ENCODE measurements at places on chromosomes 2 and 18.

DNA sequence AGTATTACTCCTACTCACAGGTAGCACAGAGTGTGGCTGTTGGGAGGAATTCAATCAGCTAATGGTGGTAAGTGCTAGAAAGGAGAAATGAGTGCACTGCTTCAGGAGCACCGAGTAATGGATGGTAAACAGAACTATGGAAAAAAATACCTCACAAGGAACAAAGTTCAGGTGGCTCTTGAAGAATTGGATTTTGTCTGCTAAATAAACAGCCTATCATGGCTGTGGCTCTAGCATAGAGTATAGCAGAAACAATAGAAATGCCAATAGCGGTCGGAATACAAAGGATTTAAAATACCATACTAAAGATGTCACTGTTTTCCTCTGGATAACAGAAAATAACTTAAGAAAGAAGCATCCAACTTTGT lies 482.5 kb downstream of the NUP35 start:
- DNase-seq: no peak

DNA sequence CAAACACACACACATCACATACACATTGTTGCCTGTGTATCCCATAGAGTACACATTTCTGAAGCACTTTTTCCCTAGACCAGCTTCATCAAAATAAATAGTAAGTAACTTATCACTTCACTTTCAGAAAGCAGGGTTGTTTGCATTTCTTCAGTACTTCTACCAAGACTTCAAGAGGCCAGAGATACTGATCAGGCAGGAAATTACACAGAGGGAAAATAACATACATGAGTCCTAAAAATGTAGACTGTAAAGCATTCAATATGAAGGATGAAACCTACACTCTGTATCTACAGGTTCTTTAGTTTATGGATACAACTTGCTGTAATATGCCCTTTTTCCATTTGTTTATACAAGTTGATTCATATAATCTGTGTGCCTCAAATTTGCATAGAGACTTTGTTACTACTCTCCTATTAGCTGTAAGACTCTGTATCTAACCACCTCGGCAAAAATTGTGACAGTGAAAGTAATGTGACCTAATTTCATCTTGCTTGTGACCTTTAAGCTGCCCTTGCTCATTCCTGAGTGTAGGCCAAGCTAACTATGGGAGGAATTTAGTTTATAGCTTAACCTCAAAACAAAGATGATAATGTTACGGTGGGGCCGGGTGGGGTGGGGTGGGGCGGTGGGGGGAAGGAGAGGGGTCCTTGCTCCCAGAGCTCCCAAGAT lies 228.9 kb upstream of the SPOPL start:
- DNase-seq: no peak

GRCh38 chr2:47226132-47226922 lies 71.2 kb upstream of the STPG4 start:
- DNase-seq: no peak

DNA sequence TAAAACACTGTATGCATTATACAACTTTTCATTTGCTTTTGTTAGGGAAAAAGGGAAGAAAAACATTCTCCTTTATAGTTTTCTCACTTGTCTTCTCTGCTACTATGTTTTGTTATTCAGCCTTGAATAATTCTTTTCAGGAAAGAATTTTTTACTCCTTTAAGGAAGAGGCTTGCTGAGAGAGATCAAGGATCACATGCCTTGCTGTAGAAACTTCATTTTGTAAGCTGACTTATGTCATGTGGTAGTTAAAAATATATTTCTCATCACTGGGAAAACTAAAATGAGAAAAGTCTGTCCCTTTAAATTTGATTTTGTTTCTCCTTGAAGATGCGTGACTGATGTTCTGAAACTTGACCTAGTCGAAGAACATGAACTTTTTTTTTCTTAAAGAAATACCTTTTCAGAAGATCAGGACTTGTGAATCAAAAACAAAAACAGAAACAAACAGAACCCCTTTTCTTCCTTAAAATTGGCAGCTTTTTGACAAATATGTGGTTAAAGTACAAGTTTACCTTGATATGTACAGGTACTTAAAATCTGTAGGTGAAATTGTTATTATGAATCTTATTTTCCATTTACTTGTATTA lies 145.1 kb downstream of the COMMD1 start:
- no peak for DNase-seq

DNA sequence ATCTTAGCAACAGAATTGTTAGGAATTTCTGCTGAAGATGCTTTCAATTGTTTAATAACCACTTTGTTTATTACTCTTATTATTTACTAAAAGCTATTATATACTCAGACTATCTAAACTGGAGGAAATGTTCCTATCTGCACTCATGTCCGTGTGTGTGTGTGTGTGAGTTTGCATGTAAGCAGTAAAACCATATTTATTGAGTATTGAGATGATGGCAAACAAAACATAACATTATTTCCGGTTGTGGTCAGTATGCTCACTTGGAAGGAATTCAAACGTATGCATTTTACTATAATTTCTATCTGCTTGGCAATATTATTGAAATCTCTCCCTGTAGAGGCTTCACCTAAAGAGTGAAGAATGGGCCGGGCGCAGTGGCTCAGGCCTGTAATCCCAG lies 43.0 kb upstream of the ZNF804A start:
- DNase-seq: no peak

DNA sequence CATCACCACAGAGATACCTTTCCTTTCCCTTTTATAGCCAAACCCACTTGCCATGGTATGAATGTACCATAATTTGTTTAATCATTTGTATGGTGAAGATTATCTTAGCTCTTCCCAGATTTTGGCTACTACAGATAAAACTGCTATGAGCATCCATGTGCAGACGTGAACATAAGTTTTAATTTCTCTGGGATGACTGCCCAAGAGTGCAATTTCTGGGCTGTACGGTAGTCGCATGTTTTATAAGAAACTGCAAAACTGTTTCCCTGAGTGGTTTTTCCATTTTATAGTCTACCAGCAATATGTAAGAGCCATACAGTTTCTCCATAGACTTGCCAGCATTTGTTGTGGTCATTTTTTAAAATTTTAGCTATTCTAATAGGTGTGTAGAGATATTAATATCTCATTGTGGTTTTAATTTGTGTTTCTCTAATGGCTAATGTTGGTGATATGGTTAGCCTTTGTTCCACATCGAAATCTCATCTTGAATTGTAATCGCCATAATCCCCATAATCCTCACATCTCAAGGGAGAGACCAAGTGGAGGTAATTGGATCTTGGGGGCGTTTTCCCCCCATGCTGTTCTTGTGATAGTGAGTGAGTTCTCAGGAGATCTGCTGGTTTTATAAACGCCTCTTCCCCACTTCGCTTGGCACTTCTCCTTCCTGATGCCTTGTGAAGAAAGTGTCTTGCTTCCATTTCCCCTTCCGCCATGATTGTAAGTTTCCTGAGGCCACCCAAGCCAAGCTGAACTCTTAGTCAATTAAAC lies 628.5 kb upstream of the KLHL29 start:
- no peak for DNase-seq

GRCh38 chr2:222833410-222833809 lies 27.4 kb upstream of the ACSL3 start:
- DNase-seq: no peak

DNA sequence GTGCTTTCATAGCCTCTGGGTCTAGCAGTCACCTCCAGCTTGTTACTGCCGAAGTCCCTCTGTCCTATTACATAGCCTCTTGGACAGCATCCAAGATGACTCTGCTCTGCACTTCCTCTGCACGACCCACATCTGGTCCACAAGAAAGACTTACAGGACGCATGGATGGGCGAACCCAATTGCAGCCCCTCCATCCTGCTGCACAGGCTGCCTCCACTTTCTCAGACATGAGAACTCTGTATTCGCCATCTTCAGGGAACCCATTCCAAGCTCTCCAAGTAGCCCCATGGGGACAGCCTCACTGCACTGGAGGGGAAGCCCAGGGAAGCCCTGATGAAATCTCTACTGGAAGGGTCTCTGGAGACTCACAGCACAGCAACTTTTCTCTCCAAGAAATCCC lies 172.1 kb downstream of the GFPT1 start:
- DNase-seq: no peak

DNA sequence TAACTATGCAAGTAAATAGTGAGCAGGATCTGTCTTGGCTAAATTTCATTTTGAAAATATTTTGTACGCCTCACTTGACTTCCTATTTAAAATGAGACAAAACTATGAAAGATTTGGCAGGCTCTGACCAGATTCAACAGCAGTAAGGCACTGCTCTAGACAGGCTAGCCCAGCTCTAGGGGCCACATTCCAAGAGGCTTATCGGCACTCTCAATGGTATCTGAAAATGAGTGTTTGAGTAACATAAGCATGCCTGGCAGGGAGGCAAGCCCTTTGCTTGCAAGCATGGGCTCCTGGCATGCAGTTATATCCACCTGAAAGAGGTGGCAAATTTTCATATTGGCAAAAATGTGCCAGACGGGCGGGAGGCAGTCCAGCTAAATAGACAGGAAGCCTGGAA lies 10.5 kb downstream of the CAPN13 start:
- no peak for DNase-seq

DNA sequence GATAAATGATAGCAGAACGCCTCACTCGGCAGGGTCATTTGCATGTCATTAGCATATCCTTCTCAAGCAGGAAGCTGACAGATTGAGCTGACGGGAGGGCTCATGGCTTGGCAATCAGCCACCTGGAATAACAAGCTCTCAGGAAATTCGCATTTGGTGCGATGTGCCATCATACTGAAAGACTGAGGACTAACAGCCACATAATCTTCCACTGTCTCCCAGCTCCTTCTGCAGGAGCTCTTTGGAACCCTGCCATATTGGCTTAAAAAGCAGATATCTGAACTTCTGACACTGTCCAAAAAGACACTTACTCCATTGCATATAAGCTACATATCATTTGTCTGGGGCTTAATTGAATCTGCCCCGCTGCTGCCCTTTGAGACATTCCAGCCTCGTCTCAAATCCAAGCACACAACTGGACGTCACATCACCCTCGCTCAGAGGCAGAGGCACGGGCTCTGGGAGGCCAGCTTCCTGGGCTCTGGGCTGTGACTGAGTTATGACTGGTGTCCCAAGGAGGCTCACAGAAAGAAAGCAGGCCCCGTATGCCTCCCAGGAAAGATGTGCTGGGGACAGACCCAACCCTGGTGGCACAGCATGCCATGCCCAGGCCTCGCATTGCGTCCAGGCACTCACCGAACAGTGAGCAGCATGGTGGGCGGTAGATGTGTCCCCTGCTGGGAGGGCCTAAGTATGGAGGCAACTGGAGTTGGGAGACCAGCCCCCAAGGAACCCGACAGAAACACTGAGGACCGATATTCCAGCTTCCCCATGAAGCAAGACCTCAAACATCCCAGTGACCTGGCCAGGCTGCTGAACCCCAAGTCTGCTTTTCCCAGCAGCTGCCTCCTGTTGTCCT lies 228.0 kb downstream of the ATAD2B start:
- no peak for DNase-seq

GRCh38 chr2:233466991-233467603 lies 99.5 kb downstream of the USP40 start:
- no peak for DNase-seq
